AG08396 (cell line): ENCODE measurements at places on chromosomes 11 and 22.

GRCh38 chr11:72743321-72744221 lies 8.6 kb downstream of the ARAP1 start:
- DNase-seq, result no peak

DNA sequence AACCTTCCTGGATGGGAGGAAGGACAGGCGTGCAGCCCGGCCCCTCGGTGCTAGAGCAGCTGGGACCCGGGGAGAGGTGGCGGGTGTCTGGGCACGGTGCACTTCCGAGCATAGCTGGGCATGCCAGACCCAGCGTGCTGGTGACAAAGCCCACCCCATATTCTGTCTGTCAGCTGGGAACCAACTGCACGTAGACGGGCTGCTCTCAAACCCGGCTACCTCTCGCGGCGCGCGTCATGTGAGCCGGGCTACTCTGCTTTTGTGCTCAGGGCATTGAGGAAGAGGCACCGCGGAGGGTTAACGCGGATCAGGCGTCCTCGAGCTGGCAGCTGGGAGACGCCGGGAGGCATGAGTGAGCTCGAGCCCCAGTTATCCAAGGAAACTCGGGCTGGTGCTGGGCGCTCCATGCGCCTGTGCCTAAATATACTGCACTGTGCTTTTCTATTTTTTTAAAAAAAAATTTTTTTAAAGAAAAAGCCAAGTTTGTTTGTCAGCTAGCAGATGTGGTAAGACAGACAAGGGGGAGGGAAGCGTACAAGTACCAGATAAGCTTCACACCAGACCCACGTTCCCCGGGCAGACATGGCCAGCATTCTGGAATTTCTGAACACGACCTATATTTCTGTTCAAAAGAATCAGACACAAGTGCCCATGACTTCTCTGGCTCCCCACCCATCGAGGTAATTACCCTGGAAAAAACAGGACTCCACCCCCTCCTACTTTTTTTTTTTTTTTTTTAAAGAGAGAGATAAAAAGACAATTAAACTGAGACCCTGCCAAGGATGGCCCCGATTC lies 425.6 kb downstream of the SHANK2 start:
- peak; percentile 45 for DNase-seq

GRCh38 chr11:116851626-116852025 lies 14.2 kb upstream of the APOA1 start:
- DNase-seq, result no peak

GRCh38 chr11:16356057-16356760 lies at the start of gene SOX6:
SOX6 (minus strand) TSS chr11:16356546; CDS start chr11:16341248, 15,298 bp downstream.
- DNase-seq, result peak; percentile 2

- DNase-seq, result no peak
These were observed 25.0 kb downstream of the KRTAP5-5 start for GRCh38 chr11:1654388-1655167.

DNA sequence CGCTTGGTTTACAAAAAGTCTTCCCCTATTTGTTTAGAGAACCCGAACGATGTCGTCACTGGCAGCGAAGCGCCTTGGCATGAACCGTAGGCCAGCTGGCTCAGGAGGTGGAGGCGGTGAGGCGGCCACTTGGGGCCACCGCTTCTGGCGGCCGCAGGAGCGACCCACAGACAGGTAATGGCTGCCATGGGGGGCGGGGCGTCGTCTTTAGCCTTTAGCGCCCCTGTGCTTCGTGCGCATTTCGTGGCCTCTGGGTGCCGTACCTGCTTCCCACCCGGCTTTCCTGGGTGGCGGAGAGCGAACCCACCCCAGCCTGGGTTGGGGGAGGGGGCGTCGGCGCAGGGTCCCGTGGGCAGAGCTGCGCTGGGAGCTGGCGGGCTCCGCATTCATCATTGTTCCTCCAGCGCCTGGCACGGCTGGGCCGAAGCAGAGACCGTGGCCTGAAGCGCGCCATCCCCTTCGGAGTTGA lies 469 bp upstream of the OSBP2 start:
- peak; percentile 57 for DNase-seq

- no peak for DNase-seq
These were observed 168.2 kb upstream of the PDGFD start for GRCh38 chr11:104332110-104332509.

DNA sequence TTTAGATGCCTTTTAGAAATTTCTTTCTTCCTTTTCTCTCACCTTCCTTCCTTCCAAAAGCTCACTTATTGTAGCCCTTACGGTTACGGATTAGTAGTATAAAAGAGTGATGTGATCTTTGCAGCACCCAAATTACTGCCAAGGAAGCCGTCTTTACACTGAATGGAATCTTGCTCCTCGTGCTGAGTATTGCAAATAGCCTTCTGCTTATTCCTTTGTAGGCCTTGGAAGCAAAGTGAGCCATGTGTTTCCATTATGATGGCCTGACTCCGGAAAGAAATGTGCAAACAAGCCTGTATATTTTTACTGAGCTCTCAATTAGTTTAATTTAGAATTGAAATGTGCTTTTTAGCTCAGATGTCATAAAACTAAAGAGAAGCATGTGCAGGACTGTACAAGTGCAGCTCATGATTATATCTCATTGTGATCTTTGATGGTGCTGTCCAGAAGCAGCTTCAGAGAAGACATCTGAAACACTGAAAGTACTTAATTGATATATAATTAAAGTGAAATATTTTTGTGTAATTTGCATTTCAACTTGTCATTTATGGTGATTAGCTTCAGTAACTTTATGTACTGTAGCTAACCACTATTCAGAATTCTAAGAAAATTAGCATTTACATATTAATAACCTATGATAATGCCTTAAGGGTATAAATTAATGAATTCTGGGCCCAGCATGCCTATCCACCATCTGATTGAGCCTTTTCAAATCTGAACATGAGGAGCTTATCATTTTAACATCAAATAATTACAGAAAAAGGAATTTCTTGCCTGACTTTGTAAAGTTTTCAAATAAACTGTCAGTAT lies 129.3 kb downstream of the GRIA4 start:
- no peak for DNase-seq

DNA sequence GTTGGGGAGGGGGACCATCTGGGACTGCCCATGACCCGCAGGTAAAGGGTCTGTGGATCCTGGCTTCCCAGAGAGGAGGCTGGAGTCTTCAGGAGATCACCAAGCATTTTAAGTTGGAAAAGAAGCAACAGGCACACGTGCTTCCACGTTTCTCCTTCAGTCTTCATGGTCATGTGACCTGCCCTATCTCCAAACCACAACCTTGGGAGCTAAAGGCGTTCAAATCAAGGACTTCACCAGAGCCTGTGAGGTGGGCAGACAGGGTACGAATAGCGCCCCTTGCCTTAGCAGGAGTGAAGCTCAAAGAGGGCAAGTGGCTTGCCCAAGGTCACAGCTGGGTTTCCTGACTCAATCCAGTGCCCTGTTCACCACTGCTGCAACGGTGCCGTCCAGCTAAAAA lies 6.7 kb downstream of the TMEM184B start:
- DNase-seq, result no peak

DNA sequence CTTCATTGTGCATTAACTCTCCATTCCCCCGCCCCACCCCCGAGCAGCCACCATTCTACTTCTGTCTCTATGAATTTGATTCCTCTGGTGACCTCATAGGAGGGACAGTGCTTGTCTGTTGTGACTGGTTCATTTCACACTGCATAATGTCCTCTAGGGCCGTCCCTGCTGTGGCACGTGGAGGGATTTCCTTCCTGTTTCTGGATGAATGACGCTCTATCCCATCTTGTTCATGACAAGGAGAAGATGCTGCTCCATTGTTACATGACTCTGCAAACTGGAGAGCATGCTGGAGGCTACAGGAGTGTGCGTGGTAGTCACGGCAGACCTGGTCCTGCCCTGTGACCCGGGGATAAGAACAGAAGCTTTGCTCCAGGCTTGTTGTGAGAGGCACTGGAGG lies 61.3 kb downstream of the RTL6 start:
- no peak for DNase-seq

- no peak for DNase-seq
These were observed 221.2 kb upstream of the PLET1 start for GRCh38 chr11:112481893-112482292.

GRCh38 chr11:18804199-18804999 lies 12.8 kb upstream of the PTPN5 start:
- no peak for DNase-seq

DNA sequence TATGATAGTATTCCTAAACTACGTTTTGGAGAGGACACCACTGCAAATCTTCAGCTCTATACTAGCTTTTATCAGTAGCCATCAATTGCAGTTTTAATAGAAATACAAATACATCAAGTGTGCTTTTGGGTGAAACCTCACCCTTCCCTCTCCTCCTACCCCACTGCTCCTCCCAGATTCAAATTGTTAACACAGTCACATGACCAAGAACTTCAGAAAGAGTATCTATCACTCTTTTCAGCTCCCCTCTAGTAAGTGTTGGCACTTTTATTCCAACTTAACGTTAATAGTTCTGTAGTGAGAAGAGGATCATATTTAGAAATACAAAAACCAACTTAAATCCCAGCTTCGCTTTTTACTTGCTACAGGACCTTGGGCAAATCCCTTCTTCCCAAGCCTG lies 17.0 kb downstream of the RRAS2 start:
- no peak for DNase-seq

DNA sequence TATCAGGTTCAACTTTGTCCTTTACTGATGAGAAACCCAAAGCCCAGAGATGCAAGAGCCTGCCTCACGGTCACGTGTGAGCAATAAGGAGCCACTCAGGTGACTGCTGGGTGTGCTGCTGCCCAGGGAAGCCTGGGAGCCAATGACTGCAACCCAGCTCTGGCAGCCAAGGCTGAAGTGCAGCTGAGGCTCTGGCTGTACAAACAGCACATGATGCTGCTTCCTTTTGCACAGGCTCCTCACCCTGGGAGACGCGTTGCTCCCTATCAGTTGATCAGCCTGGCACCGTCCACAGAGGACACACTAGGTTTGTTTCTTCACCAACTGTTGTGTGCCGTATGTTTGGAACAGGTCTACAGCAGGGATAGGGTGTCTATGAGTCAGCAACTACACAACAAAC lies 168.7 kb downstream of the EFCAB6 start:
- DNase-seq, result no peak

GRCh38 chr11:116397602-116398084 lies 375.1 kb downstream of the BUD13 start:
- no peak for DNase-seq

DNA sequence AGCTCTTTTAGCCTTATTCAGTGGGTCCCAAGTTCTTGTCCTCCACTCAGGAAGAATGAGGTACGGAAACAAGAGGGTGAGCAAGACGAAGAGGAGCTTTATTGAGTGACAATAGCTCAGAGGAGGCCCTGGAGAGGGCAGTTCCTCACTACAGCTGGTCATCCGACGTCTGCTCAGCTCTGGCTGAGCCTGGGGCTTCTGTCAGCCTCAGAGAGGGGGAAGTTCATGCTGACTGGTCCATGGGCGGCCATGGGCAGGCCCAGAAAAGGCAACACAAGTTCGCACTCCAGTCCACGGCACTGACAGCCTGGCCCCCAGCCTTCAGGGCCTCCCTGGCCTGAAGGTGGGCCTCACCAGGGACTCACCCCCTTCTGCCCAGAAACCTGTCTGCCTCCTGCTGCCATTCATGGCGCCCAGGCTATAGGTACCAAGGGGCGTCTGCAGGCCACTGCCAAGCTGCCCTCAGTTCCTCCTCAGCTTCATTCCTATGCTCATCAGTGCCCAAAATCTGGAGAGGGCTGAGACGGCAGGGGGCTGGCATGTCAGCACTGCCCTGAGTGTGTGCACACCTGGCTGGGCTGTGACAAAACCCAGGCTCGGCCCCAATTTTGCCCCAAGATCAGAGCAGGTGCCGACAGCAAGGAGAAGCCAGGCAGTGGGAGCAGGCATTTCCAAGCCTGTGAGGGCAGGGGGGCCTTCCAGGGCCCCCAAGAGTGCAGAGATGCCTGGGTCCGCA lies 21.7 kb upstream of the KIAA0930 start:
- DNase-seq, result no peak

DNA sequence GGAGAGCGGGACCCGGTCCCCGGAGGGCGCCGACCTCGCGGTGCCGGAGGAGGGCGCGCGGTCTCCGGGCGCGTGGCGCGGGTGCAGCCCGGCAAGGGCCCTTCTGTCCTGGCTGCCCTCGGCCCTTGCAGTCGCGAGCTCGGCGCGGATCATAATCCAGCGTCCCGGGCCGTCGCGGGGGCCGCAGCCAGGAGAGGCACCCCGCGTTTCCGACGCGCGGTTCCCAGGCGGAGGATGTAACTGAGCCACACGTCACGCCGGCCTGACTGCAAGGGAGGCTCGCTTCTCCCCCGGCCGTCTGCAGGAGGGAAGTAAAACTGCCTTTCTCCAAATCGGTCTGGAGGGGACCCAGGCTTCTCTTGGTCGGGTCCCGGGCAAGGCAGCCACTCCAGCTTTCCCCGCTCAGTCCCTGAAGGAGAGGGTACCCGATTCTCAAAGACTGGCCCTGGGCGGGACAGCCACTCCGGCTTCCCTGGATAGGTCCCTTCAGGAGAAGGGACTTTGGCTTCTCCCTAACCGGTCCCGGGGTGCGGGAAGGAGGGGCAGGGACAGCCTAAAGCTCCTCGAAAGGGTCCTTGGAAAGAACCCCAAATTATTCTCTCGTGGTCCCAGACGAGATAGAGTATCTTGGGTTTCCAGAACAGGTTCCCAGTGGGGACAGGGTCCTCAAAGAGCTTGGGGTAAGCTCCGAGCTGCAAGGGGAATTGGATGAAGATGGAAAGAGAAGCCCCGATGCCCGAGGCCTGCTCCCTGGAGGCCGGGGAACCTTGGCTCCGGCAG lies 836 bp downstream of the SPON1 start:
- peak; percentile 59 for DNase-seq
